ENCODE measurements at places on chromosomes 1 and 21.

GRCh38 chr1:186143481-186143880 lies 231.6 kb downstream of the TPR start:
- DNase-seq = no peak

DNA sequence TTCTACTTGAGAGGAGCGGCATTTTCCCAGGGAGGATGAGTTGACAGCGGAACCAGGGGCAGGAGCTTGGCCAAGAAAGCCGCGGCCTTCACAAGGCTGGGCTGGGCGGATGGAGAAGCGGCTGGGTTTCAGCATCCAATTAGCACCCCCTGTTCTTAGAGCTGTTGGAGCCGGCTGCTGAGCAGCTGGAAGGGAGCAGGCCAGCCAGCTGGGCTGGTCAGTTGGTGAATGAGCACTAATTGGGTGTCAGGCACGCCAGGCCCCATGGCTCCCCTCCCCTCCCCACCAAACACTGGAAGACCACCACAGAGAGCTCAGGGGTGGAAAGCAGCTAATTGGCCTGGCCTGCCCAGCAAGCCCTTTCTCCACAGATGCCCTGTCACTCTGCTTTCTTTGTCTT lies 245.6 kb downstream of the RRAGC start:
- DNase-seq = no peak

GRCh38 chr1:103327054-103327719 lies 198.3 kb upstream of the RNPC3 start:
- no peak for DNase-seq

- DNase-seq = no peak
These were observed 11.3 kb upstream of the NUP210L start for GRCh38 chr1:154166207-154166606.

GRCh38 chr1:24119489-24119858 lies 7.5 kb upstream of the MYOM3 start:
- no peak for DNase-seq

- no peak for DNase-seq
These were observed 36.3 kb upstream of the NFASC start for GRCh38 chr1:204834336-204834735.

DNA sequence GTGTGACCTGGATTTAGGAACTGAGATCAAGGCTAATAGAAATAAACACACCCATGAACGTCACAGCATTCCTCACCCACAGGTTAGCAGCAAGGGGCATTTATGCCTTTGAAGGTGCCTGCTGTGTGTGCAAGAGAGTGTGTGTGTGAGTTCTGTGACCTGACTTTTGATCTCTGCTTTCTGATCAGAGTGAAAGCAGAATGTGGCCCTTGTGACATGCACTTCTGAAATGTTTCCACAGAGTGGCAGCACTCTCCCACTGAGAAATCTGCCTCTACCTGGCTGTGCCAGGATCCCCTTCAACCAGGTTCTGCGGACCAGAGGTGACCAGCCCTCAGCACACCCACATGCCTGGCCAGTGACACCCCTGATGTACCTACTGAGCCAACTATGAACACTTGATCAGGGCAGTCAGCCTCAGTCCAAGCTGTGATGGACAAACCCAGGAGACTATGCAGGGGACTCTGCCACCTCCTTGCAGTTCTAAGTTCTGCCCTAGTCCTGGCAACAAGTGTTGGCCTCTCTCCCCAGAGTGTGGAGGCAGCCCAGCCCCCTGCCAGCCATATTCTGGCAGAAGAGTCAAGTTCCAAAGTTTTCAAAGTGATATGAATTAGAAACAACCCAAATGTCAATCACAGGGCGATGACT lies 41.0 kb downstream of the RXRG start:
- no peak for DNase-seq

GRCh38 chr1:4754816-4755215 lies 100.4 kb downstream of the AJAP1 start:
- DNase-seq = no peak

GRCh38 chr1:108601708-108602410 lies 42.0 kb downstream of the EEIG2 start:
- no peak for DNase-seq

- no peak for DNase-seq
These were observed 94.0 kb downstream of the IFI44 start for GRCh38 chr1:78743626-78744025.

DNA sequence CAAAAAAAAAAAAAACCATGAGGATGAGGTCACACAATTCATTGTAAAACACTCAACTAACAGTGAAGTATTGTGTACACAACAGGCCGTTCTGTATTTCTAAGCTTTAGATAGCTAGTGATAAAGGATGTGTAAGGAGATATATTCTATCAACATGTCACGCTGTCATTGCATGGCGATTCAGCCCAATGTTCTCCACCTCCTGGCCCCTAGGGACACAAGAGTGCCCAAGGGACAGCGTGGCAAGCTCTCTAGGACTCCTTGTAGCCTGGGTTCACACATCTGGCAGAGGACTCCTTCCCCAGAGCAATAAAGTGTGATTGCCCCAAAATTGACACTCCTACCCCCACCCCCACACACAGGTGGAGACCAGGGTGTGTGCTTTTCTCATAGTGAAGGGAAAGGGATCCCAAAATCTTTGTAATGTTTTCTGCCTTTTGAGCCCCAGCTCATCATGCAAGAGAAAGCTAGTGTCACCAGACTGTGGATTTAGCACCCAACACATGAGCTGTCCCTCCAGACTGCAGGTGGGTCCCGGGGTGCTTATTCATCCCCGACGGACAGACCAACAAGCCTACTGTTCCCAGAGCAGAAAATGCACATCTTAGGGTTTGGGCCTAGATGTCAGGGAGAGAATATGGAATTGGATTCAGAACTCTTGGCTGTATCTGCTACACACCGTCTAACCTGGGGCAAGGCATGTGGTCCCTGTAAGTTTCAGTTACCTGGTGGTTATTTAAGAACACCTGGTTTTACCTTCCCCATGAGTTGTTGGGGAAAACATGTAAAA lies 11.5 kb downstream of the TMPRSS3 start:
- DNase-seq = no peak
